Ascending aorta (tissue), 2 donors: ENCODE measurements at places on chromosomes 5 and 9. TPM values are rescaled to one million over a fixed set of nuclear protein-coding genes. Genes with fewer than 3 reads are reported as not detected.

- no peaks in the 10 kb centered on the region for H3K36me3 ChIP-seq
- no peak for DNase-seq
- no peak overlapping the region for H3K4me3 ChIP-seq
- H3K27me3 ChIP-seq, result no peaks in the 10 kb centered on the region
These were observed 191.4 kb downstream of the MAN2A1 start for GRCh38 chr5:109880907-109881685.

- peak; percentile 35 for DNase-seq
These were observed at the start of gene GFPT2 for GRCh38 chr5:180353048-180353979. GFPT2 (minus strand) TSS chr5:180353336; CDS start chr5:180353217, 119 bp downstream.

DNA sequence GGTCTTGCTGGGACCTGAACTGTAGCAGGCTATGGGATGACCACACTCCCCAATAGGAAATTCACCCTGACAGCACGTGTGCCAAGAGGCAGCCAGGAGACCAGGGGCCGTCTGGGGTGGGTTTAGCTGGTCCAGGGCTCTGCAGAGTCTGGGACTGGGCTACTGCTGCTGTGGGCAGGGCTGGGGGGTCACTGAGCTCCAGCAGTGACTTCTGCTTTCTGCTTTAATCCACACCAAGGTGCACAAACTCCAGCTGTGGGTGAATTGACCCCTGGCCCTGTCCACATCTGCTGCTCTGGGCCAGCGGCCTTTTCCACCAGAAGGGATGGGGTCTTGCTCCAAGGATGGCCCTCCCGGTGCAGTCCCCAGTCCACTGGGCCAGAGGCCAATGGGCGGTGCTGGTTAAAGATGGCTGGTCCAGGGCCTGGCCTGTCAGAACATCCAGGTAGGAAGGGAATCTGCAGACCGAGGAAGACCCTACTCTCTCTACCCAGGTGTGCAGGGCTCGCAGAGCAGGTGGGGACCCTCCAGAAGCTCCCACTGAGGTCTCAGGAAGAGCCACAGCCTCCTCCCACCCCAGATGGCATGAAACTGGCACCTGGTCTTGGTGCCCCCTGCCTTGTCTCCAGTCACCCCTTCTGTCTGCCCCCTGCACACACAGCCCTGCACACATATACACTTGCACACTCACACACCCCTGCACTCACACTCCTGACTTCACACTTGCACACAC is 28.0 kb downstream of the GLT6D1 start:
- DNase-seq, result no peak
- no peak overlapping the region for H3K27ac ChIP-seq
- H3K4me1 ChIP-seq, result no peaks in the 10 kb centered on the region
- no peaks in the 10 kb centered on the region for H3K27me3 ChIP-seq

GRCh38 chr5:149371296-149371962 is 7.7 kb downstream of the IL17B start:
- H3K27me3 ChIP-seq, result no peaks in the 10 kb centered on the region
- no peaks in the 10 kb centered on the region for H3K36me3 ChIP-seq
- H3K4me3 ChIP-seq, result no peak overlapping the region
- peaks cover 27% of the 10 kb centered on the region for H3K4me1 ChIP-seq
- peak; percentile 73 for DNase-seq

DNA sequence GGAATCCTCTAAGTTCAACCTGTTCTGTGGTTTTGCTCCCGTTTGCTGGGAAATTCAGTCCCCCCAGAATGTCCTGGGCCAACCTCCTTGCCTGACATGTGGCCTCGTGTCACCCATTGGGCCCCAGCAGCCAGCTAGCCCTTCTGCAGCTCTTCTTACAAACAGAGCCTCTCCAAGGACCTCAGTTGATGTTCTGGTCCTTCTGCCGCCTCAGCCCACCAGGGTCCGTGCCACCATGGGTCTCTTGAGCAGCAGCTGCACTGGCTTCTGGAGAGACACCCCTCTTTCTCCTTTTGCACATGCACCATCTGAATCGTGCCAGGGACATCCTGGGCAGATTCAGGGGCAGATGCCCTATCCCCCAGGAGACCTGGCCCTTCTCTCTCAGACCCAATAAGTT is 85.0 kb downstream of the LMX1B start:
- no peaks in the 10 kb centered on the region for H3K36me3 ChIP-seq
- no peak overlapping the region for H3K27ac ChIP-seq
- no peaks in the 10 kb centered on the region for H3K4me1 ChIP-seq
- no peak for DNase-seq
- peaks cover 12% of the 10 kb centered on the region for H3K27me3 ChIP-seq
- H3K4me3 ChIP-seq, result no peak overlapping the region

- H3K27ac ChIP-seq, result no peak overlapping the region
- H3K36me3 ChIP-seq, result no peaks in the 10 kb centered on the region
- H3K27me3 ChIP-seq, result no peaks in the 10 kb centered on the region
- DNase-seq, result peak; percentile 9
- peaks cover 3% of the 10 kb centered on the region for H3K4me1 ChIP-seq
These were observed 265.7 kb upstream of the PANK3 start for GRCh38 chr5:168844922-168845296.

- H3K27me3 ChIP-seq, result no peaks in the 10 kb centered on the region
- no peak overlapping the region for H3K4me3 ChIP-seq
- H3K4me1 ChIP-seq, result no peaks in the 10 kb centered on the region
- H3K36me3 ChIP-seq, result peaks cover 74% of the 10 kb centered on the region
- no peak for DNase-seq
These were observed 33.9 kb downstream of the ZFR start for GRCh38 chr5:32410630-32411029.

- H3K27ac ChIP-seq, result no peak overlapping the region
- no peak for DNase-seq
- no peaks in the 10 kb centered on the region for H3K36me3 ChIP-seq
- no peaks in the 10 kb centered on the region for H3K4me1 ChIP-seq
- H3K27me3 ChIP-seq, result no peaks in the 10 kb centered on the region
These were observed 162.1 kb upstream of the FST start for GRCh38 chr5:53318303-53318702.

DNA sequence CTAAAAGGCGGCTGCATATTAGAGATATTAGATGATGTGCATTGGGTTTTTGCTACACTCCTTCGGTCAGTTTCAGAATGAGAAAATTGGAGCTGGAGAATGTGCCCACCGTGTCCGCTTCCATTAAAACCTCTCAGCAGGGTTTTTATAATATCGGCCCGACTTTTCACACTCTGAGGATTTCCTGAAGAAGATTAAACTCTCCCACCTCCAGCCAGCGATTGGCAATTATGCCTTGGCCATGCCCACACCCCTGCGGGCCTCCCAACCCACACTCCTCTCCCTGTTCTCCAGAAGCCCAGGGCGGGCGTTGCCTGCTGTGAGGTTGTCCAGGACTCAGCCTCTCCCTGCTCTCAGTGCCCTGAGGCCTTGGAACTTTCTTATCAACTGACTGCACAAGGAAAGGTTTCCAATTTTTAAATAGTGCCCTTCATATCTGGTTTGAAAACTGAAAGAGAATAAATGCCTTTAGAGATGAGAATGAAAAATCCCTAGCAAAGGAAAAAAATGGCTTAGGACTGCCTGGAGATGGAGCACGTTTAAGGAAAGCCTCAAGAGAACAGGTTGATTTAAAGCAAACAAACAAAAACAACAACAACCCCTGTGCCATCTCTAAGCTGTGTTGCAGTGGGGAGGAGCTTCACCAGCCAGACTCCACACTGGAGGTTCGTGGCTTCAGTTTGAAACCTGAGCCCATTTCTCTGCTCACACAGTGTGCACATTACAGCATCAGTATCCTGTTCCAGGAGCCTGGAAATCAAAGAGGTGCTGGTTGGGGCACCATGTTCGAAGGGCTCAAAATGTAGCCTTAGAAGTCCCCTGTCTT is 292.9 kb downstream of the NSG2 start:
- peak overlapping the region; percentile 60 for H3K27ac ChIP-seq
- DNase-seq, result no peak
- no peaks in the 10 kb centered on the region for H3K36me3 ChIP-seq

GRCh38 chr5:73007051-73007450 is 51.2 kb downstream of the FCHO2 start:
- no peaks in the 10 kb centered on the region for H3K27me3 ChIP-seq
- peaks cover 12% of the 10 kb centered on the region for H3K36me3 ChIP-seq
- no peak for DNase-seq
- no peak overlapping the region for H3K4me3 ChIP-seq

DNA sequence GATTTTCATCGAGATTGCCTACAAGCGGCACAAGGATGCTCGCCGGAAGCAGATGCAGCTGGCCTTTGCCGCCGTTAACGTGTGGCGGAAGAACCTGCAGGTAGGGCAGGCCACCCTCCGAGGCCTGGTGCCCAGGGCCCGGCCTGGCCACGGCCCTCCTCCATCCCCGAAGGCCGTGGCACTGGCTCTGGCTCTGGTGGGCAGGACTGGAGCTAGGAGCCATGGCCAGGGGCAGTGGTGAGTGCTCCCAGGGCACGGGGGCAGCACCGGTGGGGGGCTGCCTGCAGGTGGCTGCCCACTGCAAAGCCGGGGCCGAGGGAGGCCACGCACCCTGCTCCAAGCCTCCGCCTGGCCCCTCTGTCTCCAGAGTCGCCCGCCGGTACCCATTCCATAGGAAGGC is 6.0 kb downstream of the LRRC26 start:
- H3K27ac ChIP-seq, result no peak overlapping the region
- peaks cover 22% of the 10 kb centered on the region for H3K4me1 ChIP-seq
- H3K4me3 ChIP-seq, result no peak overlapping the region
- no peaks in the 10 kb centered on the region for H3K36me3 ChIP-seq
- DNase-seq, result no peak
- H3K27me3 ChIP-seq, result peaks cover 67% of the 10 kb centered on the region

DNA sequence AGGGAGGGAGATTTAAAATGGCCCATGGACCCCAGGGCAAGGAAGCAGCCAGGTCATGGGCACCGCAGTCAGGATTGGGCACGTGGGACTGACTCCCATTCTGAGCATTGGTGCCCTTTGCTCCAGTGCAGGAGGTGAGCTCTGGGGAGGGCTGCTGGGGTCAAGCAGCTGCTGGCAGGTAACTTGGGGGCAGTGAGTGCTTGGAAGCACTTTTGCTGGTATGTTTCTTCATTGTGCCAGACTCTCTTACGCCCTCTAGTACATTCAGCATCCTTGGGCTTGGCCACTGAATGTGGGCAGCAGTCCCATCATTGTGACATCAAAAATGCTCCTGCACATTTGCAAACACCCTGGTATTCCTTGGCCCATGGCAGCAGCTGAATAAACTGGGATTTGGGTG is 32.7 kb downstream of the PRRC2B start:
- DNase-seq, result no peak
- H3K36me3 ChIP-seq, result peaks cover 3% of the 10 kb centered on the region
- no peak overlapping the region for H3K4me3 ChIP-seq

DNA sequence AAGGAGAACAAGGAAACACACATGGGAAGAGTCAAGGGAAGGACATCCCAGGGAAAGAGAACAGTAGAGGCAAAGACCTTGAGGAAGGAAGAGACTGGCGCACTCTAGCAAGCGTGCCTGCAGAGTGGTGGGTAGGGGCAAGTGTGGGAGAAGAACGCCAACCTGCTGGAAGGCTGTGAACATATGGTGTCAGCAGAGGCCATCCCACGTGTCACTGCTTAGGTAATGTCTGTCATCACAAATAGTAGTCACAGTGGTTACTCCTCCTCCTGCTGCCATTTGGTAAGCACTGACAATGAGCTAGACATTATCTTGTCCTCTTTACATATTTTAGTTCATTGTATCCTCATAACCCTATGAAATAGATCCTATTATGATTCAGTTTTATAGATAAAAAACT is 206.4 kb upstream of the TRIM32 start:
- no peaks in the 10 kb centered on the region for H3K36me3 ChIP-seq
- no peaks in the 10 kb centered on the region for H3K27me3 ChIP-seq
- H3K4me3 ChIP-seq, result no peak overlapping the region
- H3K27ac ChIP-seq, result no peak overlapping the region

DNA sequence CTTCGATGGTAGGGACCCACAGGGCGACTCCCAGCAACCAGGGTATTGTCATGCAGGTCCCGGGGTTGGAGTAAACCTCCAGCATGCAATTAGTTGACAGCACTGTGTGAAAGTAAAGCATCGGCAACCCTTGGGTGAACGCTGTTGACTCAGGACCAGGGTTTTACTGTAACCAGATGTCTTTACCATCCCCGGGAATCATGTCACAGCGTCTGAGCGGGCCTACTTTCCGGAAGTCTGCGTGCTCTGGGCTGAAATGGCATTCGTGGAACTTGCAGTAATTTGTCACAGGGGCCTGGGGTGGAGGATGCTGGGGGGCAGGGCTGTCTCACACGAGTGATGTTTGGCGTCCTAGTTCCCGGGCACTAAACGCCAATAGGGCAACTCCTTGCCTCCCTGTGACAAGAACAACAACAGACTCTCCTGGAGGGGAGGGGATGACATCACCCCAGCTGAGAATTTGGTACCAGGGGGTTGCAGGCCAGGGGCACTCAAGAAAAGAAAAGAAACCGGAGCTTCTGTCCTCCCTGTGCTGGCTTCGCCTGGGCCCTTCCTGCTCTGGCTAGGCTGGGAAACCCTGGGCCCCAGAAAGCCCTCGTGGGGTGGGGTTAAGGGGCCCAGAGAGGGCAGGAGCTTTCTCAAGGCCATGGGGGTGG is 10.1 kb upstream of the UBAC1 start:
- H3K4me1 ChIP-seq, result peaks cover 5% of the 10 kb centered on the region
- no peak for DNase-seq
- no peaks in the 10 kb centered on the region for H3K27me3 ChIP-seq
- H3K27ac ChIP-seq, result no peak overlapping the region

DNA sequence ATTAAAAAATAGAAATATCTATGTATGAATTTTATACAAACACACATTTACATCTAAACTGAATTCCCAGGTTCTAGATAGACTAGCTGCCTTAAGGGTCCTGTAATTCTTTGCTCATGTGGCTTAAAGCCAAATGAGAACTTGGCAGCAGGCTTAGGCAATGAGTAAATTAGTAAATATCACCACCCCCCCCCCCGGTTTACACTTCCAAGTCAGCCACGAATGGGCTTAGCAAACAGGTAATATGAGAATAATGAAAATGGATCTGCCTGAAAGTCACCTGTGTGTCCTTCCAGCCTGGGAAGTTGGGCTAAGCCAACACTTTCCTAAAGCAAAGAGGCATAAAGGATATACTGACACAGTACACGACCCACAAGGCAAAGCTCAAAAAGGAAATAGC is 108.6 kb downstream of the KLHL3 start:
- no peaks in the 10 kb centered on the region for H3K36me3 ChIP-seq
- DNase-seq, result no peak
- H3K27ac ChIP-seq, result no peak overlapping the region
- H3K4me3 ChIP-seq, result no peak overlapping the region
- peaks cover 10% of the 10 kb centered on the region for H3K4me1 ChIP-seq
- H3K27me3 ChIP-seq, result no peaks in the 10 kb centered on the region

GRCh38 chr5:132389585-132390286 is 20.2 kb downstream of the SLC22A5 start:
- peaks cover 19% of the 10 kb centered on the region for H3K36me3 ChIP-seq
- no peak overlapping the region for H3K4me3 ChIP-seq
- no peaks in the 10 kb centered on the region for H3K27me3 ChIP-seq
- H3K4me1 ChIP-seq, result peaks cover 31% of the 10 kb centered on the region

Gene CFAP77
- total RNA-seq, result not detected

Gene SECISBP2
- 27.8 TPM for total RNA-seq

Gene ATP6V0E1
- 62.6 TPM for total RNA-seq

Gene LYRM7
- 0.32 TPM for total RNA-seq

Gene IL33
- 38.0 TPM for total RNA-seq

Gene MAMDC2
- total RNA-seq, result 3.4 TPM

Gene CNTNAP3
- 9.0 TPM for total RNA-seq
